ENCODE measurements at places on chromosomes 3 and 15. TPM values are rescaled to one million over a fixed set of nuclear protein-coding genes. Genes with fewer than 3 reads are reported as not detected.

GRCh38 chr3:139456386-139456785 is 19.9 kb downstream of the RBP2 start:
- no peak overlapping the region for H3K27ac ChIP-seq
- no peak overlapping the region for H3K4me3 ChIP-seq
- DNase-seq, result no peak
- no peaks in the 10 kb centered on the region for H3K4me1 ChIP-seq
- no peaks in the 10 kb centered on the region for H3K36me3 ChIP-seq
- H3K27me3 ChIP-seq, result no peaks in the 10 kb centered on the region

GRCh38 chr15:77387365-77388105 is 32.4 kb downstream of the PEAK1 start:
- H3K4me1 ChIP-seq, result peaks cover 6% of the 10 kb centered on the region
- H3K36me3 ChIP-seq, result no peaks in the 10 kb centered on the region
- no peaks in the 10 kb centered on the region for H3K27me3 ChIP-seq
- H3K27ac ChIP-seq, result no peak overlapping the region
- peak; percentile 18 for DNase-seq

DNA sequence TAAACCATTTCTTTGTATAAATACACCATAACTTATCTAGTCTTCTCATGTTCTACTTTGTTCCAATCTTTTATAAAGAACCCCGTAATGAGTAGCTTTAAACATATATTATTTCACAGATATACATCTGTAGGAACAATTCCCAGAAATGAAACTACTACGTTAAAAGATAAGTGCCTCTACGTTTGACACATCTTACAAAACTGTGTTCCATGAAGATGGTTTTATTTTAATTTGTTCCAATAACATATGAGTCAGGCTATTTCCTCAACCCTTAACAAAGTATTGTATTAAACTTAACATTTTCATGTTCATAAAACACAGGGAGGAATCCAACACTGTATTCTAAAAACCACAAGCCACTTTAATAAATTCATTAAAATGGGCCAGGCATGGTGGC is 52.9 kb downstream of the TRPM7 start:
- no peaks in the 10 kb centered on the region for H3K27me3 ChIP-seq
- H3K4me3 ChIP-seq, result no peak overlapping the region
- peaks cover 64% of the 10 kb centered on the region for H3K36me3 ChIP-seq
- DNase-seq, result peak; percentile 19
- H3K4me1 ChIP-seq, result no peaks in the 10 kb centered on the region

GRCh38 chr3:53554559-53555067 is 60.2 kb downstream of the CACNA1D start:
- DNase-seq, result no peak
- H3K4me3 ChIP-seq, result no peak overlapping the region
- peaks cover 33% of the 10 kb centered on the region for H3K4me1 ChIP-seq
- H3K27ac ChIP-seq, result peak overlapping the region; percentile 32
- H3K36me3 ChIP-seq, result no peaks in the 10 kb centered on the region

GRCh38 chr15:68739390-68740080 is 81.2 kb downstream of the ANP32A start:
- peak; percentile 22 for DNase-seq
- H3K27ac ChIP-seq, result no peak overlapping the region
- no peaks in the 10 kb centered on the region for H3K27me3 ChIP-seq

DNA sequence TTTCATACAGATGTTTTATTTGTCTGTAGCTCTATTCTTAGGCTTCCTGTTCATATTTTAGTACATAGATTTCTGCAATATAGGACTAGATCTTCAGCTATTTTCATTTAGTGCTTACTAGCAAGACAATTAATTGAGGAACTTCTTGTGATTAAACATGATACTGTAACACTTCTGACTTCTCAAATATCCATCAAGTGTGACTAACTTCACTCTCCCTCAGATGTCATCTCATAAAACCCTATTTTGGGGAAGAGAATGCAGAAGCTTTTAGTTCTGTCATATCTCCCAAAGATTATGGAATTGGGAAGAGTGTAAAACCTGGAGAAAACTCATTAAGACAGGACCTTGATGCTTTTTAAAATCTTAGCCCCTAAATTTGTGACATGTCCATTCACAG is 28.6 kb upstream of the GOLIM4 start:
- DNase-seq, result no peak
- H3K36me3 ChIP-seq, result no peaks in the 10 kb centered on the region
- H3K27ac ChIP-seq, result no peak overlapping the region
- no peaks in the 10 kb centered on the region for H3K27me3 ChIP-seq

GRCh38 chr15:80432345-80432702 is 28.1 kb downstream of the ARNT2 start:
- no peak overlapping the region for H3K27ac ChIP-seq
- H3K4me3 ChIP-seq, result no peak overlapping the region
- no peak for DNase-seq

GRCh38 chr3:183895296-183895695 is 10.6 kb upstream of the PARL start:
- H3K27ac ChIP-seq, result no peak overlapping the region
- peaks cover 11% of the 10 kb centered on the region for H3K27me3 ChIP-seq
- no peaks in the 10 kb centered on the region for H3K36me3 ChIP-seq
- H3K4me3 ChIP-seq, result no peak overlapping the region
- no peaks in the 10 kb centered on the region for H3K4me1 ChIP-seq
- peak; percentile 74 for DNase-seq

- peak overlapping the region; percentile 76 for H3K4me3 ChIP-seq
- H3K36me3 ChIP-seq, result no peaks in the 10 kb centered on the region
- no peaks in the 10 kb centered on the region for H3K27me3 ChIP-seq
Observed at GRCh38 chr15:72229076-72229946, 1.7 kb downstream of the PKM start.

The MEX3B gene
- 12.7 TPM for total RNA-seq

The MRPL46 gene
- 34.5 TPM for total RNA-seq

The MESP1 gene
- 1.9 TPM for total RNA-seq

The ARNT2 gene
- total RNA-seq, result 4.4 TPM
